ENCODE measurements at places on chromosomes 1 and 21.

DNA sequence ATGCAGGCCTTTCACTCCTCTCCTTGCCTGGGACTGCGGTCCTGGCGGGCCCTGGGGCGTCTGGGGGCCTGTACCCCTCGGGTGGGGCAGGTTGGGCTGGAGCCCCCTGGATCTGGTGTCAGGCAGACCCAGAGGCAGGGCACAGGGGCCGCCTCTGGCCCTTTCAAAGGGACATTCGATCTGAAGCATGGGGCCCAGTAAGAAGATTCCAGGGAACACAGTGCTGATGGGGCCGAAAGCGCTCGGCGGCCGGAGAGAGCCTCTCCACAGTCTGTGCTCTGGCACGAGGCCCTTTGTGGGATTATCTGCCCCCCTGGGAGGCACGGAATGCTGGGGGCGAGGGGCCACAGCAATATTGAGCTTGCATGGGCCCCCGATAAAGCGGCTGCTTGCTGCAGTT lies 15.2 kb downstream of the PRDM16 start:
- no peak for DNase-seq

DNA sequence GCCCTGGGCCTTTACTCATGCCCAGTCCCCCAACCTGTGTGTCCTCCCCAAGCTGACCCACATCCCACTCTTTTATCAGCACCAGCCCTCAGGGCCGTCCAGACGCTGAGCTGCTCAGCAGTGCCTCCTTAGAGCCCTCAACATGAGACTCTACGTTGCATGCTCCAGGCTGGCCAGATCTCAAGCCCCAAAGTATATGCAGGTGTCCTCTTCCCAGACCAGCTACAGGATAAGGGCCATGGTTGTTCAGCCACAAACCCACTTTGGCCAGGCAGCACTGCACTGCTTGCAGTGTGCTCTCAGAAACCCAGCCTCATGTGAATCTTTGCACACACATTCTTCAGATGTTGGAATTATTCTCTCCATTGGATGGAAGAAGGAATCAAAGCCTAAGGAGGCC lies 6.0 kb downstream of the CITED4 start:
- no peak for DNase-seq

DNA sequence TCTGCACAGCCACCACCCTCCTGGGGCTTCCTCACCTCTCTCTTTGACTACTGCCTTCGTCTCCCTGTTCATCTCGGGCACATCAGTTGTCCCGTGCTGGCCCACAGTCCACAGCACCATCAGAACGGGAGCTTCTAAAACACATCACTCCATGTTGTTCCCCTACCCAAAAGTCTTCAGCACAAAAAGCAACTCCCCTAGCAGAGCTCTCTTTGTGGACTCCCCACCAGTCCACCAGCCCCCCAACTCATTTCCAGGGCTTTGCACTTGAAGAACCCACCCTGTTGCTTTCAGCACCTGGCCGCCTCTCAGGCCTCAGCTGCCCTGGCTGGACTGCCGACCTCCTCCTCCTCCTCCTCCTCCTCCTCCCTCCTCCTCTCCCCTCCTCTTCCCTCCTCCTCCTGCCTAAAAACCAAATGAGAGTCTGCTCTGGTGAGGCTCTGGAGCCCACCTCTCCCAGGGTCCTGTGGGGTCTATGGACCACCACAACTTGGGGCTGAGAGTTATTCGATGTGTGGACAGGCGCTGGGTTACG lies 251.2 kb upstream of the VAMP3 start:
- no peak for DNase-seq

- DNase-seq: peak; percentile 58
Measured at GRCh38 chr1:152461544-152461943, 47.5 kb upstream of the CRNN start.

GRCh38 chr1:199002661-199003060 lies 363.8 kb downstream of the PTPRC start:
- DNase-seq: no peak

- no peak for DNase-seq
Measured at GRCh38 chr1:225645194-225645895, 7.6 kb downstream of the ENAH start.

DNA sequence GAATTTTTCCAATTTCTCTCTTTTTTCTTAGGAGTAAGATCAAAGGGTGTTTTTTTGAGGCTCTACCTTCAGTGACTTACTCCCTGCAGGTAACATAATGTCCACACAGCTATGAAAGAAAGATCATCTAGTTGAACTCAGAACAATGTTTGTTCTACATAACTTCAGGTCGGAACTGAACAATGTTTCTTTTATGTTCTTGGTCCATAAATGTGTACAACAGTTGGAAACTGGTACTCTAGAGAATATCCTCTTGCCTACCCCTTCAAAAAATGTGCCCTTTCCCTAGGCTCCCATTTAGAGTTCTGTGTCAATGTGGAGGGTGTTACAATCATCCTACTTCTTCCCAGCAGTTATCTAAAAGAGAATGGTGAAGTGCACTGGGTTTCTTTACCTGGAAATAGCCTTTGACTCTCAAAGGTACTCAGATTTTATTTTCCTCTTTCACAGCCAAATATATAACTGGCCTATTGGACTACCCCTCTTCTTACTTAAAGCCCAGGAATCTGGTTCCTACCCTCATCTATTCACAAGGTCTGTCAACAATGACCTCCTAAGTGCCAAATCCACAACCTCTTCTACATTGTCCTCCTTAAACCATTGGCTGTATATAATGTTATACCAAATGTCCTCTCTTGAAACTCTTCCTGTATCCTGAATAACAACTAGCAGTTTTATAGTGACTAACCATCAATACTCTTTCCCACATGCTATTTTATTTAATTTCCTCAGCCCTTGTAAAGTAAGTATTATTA lies 42.3 kb downstream of the CD58 start:
- DNase-seq: no peak

DNA sequence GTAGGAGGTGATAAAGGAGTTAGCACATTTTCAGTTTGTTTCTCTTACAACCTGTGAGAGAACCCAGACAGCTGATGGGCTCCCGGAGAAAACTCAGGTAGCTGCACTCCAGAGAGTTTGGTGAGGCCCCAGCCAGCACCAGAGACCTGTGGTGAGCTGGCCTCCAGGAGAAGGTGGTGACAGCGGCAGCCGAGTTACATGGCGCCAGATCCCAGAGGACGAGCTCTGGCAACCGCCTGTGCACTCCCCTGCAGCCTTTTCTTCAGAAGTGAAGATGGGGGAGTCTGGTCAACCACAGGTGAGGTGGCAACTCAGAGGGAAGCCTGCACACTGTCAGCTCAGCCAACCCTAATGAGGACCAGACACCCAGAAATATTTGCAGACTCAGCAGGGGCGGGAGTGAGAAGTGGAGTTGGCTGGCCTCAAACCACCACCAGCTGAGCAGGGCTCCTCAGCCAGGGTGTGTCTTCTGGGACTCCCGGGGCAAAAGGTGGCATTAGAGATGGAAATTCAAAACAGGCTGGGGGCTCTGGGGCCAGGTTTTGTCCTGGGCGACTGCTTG lies 209.7 kb downstream of the SETD4 start:
- DNase-seq: peak; percentile 24

GRCh38 chr1:10001016-10001665 lies 4.1 kb downstream of the RBP7 start:
- no peak for DNase-seq

- DNase-seq: no peak
Measured at GRCh38 chr1:169307176-169307575, 60.4 kb downstream of the NME7 start.

- DNase-seq: no peak
Measured at GRCh38 chr1:21447311-21447710, 7.4 kb downstream of the NBPF3 start.

GRCh38 chr1:219576931-219577730 lies 35.8 kb downstream of the ZC3H11B start:
- no peak for DNase-seq

- no peak for DNase-seq
Measured at GRCh38 chr1:223780949-223781348, 64.8 kb downstream of the TP53BP2 start.

GRCh38 chr1:156751451-156751756 lies at the start of gene HDGF:
HDGF (minus strand) TSS chr1:156751675; CDS start chr1:156751429, 246 bp downstream.
- DNase-seq: no peak

- no peak for DNase-seq
Measured at GRCh38 chr1:17819129-17819802, 64.1 kb downstream of the ACTL8 start.

DNA sequence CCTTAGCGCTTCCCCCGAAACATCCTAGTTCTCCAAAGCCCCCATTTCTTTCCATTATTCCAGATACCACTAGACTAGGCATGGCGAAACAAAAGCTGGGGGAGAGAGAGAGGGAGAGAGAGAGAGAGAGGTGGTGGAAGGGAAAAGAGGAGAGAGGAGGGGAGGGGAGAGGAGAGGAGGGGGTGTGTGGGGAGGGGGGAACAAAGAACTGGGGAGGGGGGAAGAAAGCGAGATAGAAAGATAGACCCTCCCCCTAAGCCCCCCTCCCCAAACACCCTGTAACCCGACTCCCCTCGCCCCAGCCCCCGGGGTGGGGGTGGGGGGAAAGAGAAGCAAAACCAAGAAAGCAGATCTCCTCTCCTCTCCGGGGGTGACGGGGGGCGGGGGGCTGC lies 352 bp downstream of the MEX3A start:
- no peak for DNase-seq

- DNase-seq: no peak
Measured at GRCh38 chr1:160863774-160864131, 1.1 kb upstream of the CD244 start.

DNA sequence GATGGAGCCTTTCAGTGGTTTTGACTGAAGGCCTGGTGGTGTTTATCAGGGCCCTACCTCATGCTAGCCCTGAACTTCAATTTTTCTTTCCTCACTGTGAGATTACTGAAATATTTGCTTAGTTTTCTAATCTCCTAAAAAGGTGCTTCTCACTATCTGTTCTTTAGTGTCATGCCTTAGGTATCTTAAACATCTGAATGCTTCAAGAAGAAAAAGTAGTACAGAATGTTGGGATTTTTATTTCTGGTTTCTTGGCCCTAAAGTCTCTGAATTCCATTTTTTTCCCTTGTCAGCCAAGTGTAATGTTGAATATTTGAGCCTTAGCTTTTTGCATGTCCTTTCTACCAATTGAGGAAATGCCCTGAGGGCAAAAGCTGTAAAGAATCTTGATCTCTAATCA lies 47.9 kb upstream of the PRKACB start:
- DNase-seq: peak; percentile 58

All from fibroblast of skin of back (primary cell).